Hypothalamus (tissue), 51 donors: ENCODE measurements at places on chromosomes 4 and X.

GRCh38 chr4:8315435-8316250 is 46.1 kb downstream of the HTRA3 start:
- no peak for DNase-seq

- no peak for DNase-seq
These were observed 5.1 kb upstream of the TREX2 start for GRCh38 chrX:153450949-153451277.

DNA sequence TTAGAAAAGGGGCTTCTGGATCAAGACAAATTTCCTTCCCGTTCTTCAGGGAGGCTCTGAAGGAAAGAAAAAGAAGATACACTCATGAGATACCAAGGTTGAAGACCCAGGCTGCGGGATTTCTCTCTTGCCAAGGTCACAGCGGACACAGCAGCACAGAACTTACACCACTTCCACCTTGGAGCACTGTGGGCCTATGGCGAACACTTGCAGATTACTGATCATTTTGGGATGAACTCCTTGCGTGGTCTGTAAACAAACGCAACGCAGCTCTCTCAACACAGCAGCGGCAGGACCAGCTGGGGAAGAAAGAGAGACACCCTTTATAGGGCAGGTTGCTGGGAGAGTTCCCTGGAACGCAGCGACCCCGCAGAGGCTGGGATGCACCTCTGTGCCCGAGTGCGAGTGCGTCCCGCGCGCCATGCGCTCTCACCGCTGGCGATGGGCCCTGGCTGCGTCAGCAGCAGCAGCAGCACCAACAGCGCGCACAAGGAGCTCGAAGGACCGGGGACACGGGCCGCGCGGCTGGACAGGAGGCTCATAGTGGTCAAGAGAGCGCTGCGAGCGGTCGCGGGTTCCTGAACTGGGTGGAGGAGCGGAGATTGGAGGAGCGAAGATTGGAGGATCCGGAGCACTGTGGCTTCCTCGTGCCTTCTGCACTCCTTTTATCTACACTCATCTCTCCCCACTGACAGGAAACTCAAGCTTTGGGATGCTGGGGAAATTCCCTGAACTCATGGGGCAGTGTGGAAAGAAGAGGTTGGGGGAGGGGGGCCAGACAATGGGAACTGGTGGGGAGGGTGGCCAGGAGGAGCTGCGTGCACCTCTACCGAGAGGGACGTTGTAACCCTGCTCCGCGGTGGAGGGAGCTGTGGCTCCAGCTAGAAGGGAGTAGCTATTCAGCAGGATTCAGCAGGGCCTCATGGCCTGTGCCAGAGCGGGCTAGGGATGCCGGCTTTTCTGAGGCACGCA is at the start of gene CXCL5:
CXCL5 (minus strand) TSS at position 638 of the 972 bp plus-strand sequence; CDS start at position 542, 96 bp downstream.
- peak; percentile 33 for DNase-seq

DNA sequence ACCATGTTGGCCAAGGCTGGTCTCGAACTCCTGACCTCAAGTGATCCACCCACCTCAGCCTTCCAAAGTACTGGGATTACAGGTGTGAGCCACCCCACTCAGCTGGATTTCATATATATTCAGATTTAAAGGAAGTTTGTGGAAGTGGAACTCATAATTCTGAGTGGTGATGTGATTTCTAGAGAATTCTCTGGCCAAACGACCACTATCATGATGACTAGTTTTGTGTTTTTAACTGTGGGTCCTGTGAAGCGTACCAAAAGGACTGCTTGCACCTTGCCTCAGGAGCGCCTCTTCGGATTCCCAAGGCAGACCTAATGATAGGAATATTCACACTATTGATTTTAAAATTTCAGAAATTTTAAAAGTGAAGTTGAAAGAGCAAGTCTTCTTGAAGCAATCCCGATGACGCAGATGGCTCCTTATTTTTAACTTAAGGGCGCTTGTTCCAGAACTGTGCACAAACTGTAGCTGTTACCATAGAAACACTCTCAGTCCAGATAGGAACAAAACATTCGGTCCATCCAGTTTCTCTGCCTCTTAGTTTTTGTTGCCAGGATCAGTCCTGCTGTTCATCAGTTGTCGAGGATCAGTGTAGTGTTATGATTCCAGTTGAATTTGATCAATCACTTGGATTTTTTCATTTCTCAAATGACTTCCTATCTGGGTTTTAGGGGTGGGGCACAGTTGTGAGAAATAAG is 51.7 kb upstream of the CLCN4 start:
- no peak for DNase-seq

- DNase-seq = no peak
These were observed 24.9 kb upstream of the ZDHHC15 start for GRCh38 chrX:75547783-75548182.

GRCh38 chr4:188867796-188868195 is 728.6 kb downstream of the TRIML1 start:
- DNase-seq = no peak

DNA sequence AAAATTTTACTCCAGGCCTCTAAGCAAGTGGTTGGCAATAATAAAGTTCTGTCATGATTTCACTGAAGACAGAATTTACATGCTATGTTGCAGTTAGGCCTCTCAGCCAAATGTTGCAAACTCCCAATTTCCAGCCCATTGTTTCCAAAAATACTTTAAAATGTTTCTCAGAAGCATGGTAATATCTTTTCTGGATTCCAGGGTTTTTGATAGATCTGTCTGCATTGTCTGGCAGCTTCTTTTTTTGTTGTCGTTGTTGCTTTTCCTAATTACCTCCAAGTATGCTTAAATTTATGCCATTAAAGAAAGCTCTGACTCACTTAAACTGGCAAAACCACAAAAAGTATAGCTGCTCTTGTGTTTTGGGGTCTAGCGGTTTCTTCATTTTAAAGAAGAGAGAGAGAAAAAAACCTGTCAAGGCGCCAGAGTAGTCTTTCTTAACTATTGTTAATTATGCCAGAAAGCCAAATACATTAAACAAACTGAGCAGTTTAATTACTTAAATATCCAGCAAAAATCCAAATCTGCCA is 97.0 kb downstream of the AGTR2 start:
- no peak for DNase-seq

- DNase-seq = no peak
These were observed 519.2 kb downstream of the PCDH10 start for GRCh38 chr4:133668061-133668851.
